ENCODE measurements at places on chromosomes 3 and 15.

- DNase-seq: no peak
Measured at GRCh38 chr3:34742151-34742550, 897.2 kb upstream of the ARPP21 start.

DNA sequence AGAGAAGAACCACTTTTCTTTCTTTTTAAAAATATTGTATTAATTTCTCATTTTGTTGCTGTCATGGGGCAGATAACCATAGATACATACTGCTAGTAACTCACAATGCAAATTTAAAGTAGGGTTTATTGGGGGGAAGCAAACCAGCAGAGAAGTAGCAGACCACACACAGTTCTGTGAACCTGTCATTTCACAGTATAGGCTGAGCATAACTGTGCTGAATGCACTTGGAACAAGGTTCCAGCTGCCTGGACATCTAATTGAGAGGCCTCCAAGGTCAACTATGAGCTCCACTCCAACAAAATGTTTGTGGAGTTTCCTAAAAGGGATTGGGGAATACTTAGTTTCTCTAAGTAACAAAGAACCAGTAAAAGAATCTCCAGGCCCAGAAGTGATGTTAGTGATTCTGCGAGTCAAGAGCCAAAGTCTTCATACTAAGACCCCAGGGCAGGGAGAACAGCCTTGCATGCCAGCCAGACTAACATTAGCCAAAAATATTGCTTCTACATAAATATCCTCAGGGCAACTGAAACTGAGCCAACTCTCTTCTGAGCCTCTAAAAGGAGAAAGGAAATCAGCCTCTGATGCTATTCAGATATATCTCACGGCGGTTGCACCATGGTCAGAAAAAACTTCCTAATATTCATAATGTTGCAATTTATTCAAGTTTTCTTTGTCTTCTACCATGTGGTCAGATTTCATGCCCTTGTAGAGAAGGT, 856.4 kb upstream of the ALCAM start:
- no peak for DNase-seq

DNA sequence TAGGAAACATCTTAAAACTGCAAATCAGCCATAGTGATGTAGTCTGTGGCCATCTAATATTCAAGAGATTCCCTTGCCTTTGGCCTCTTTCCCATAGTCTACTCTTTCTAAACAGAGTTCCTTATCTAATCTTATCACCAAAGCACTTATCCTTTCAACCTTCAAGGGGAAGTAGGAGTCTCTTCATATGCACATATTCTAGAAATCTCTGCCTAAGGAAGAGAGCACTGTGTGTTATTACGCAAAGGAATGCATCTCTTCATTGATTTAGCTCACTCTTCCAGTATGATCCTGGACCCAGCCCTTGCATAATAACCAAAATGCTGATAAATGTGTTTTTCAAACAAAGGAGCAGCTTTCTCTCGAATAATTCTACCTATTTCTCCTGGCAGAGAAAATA, 253.7 kb upstream of the TPRG1 start:
- DNase-seq: no peak

DNA sequence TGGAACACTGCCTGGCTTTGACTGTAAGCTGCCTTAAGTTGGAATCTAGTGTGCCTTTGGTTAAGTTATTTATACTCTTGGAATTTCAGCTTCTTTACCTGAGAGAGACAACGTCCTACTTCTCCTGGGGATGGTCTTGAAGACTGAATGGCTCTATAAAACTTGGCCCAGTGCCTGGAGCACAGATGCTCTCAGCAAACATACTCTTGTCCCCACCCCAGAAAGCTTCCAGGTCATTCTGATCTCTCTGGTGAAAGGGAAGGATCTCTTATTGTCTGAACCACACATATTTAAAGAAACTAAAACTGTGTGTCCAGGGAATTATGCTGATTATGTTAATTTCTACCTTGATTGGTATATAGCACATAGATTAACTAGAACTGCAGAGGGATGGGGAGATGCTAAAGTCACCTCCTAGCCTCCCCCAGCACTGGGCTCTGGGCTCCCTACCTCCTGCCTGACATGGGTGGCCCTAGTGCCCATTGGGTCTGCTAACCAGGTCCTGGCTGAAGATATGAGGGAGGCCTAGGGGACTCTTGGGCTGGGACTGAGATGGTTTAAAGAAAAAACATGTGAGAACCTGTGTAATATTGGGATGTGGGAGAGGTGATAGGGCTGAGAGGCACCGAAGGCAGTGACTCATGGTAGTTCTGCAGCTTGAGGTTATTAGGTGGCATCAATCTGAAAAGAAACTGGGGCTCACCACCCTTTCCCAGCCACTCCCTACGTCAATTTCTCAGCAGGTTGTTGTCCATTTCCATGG, 171.0 kb downstream of the RPLP1 start:
- DNase-seq: no peak

GRCh38 chr3:189080745-189081144, 91.0 kb upstream of the TPRG1 start:
- no peak for DNase-seq

GRCh38 chr15:57012556-57012955, 94.1 kb downstream of the TCF12 start:
- DNase-seq: no peak

DNA sequence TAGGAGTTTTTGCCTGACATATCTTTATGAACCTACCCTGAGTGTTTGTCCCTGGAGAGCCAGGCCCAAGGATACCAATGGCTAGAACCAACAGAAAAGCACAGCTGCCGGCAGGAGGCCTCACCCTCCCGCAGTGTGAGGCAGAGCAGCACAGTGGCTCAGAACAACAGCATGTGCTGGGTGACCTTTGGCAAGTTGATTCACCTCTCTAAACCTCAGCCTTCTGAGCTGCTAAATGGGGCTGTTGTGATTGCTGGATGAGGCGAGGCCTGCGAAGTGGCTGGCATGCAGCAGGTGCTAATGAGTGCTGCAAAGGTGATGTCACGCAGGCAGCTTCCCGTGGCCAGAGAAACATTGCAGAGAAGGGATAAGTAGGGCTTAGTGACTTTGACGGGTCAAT, 23.3 kb downstream of the IDH2 start:
- no peak for DNase-seq

DNA sequence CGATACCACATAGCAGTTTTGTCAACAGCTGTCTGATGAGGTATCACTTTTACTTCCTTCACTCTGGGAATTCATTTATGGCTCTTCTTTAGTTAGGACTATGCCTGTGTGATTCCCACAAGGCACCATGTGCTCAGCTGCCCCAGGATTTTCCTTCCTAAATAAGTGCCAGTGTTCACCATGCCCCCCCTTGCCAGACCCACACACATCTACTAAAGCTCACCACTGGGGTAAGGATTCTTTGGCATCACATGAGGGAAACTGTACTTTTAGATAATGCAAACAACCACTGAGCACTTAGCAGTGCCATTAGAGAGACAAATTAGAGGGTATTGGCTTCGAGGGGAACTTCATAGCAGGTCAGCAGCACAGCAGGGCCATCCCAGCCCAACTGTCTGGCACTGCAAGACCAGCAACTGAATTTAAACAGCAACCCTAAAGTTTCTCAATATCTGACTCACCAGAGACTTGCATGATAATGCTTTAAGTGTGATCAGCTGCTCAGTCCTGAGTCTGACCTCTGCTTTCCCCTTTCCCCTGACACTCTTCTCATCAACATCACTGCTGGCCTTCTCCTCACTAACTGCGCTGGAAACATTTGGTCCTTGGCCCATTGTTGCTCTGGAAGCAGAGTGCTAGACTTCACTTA, 114.3 kb downstream of the STAC start:
- DNase-seq: no peak

DNA sequence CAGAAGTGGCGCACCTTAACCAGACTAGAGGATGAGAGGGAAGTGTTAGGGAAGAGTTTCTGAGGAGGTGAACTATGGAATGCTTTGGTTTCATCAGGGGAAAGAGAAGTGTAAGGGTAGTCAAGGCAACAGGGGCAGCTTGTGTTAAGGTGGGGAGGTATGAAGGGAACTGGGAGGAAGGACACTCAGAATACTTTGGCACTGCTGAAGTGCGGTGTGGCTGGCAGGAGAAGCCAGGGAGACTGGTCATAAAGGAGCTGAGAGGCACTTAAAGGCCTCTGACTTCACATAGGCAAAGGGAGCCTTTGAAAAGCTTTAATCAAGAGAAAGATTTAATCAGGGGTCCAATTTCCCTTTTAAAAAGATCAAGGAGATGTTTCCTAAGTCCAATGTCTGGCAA, 129.0 kb downstream of the ERC2 start:
- no peak for DNase-seq

DNA sequence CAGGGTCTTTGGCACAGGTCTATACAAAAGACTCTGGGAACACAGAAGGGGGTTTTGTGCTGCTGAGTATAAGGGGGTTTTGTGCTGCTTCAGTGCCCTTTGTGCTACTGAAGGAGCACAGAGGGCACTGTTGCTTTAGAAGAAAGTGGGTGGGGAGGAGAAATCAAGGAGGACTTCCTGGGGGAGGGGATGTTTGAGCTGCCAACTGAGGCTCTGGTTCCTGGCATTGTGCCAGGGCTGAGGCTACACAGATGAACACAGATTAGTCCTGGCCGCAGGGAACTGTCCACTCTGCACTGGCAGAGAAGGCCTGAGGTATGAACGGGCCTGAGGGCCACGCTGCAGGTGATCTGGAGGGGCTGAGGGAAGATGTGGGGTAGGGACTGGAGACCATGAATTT, 32.2 kb upstream of the SEC13 start:
- no peak for DNase-seq

DNA sequence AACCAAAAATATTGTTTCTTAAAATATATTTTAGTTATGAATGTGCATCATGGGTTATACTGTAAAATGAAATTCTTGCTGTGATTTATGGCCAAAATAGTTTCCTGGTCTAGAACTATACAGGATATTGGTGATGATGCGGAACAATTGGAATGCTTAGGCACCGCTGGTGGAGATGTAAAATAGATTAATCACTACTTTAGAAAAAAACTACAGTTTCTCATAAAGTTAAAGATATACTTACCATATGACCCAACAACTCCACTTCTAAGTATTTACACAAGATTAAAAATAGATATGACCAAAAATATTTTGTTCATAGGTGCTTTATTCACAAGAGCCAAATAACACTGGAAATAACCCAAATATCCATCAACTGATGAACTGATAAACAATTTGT, 126.7 kb downstream of the TUSC7 start:
- no peak for DNase-seq

- DNase-seq: no peak
Measured at GRCh38 chr15:49045751-49046219, 461 bp downstream of the SECISBP2L start.

- no peak for DNase-seq
Measured at GRCh38 chr3:115562636-115563267, 60.6 kb upstream of the GAP43 start.

DNA sequence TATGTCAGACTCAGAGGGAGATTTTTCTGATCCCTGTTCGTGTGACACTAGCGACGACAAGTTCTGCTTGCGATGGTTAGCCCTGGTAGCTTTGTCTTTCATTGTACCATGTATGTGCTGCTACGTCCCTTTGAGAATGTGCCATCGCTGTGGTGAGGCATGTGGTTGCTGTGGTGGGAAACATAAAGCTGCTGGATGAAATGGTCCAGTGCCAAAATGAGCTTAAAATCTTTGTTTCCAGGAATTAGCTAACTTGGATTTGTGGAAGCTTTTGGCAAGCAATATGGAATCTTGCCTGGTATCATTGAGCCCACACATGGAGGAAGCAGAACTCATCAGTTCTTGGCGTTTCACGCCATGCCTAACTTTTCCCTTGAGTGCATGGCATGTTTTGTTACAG, 98.8 kb downstream of the SPRED1 start:
- DNase-seq: no peak

DNA sequence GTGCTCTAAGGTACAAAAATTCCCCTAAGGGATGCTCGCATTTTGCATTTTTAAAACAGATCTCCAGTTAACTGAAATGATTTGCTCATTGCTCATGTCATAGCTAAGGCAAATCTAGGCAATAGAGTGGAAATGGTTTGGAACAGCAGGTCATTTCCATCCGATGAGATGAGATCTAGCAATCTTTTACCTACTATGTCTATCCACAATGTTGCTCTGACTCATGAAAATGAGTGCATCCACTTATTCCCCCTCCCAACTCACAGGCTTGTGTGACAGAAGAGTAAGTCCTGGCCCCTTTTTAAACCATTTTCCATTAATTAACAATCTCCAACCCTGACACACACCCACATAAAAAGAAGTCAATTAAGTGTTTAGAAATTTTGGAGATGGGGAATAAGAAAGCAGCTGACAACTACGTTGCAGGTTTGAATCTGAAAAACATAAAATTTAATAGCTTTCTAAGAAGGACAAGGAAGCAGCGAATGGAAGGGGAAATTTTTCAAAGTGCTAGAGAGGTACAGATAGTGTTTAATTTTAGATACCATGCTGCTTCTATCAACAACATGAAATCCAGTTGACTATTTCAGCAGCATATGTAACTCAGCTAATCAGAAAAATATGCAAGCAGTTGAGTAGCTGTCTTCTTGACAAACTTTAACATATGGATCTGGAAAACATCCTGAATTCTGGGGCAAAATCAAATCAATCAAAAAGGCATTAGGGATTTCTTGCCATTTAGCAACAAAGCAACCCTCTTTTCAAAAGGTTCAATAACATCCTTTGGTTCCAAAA, 112.0 kb downstream of the TMCO5A start:
- DNase-seq: no peak

DNA sequence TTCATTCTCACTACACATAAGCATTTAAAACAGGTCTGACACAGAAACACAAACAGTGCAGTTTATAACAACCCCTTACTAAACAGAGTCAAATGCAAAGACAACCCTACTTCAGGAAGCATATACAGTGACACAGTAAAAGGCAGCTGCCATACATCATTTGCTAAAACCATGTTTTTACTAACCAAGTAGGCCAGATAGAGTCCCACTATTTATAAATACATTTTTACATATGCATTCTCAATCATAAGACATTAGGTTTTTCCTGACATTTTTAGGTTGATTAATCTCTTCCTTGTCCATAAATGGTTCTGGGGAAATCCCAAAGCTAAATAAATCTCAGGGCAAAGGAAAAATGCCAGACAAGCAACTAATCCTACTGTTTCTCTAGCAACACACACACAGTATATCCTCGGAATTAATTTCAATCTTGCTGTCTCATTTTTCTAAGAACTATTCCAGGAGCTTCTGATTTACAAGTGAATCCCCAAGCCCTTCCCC, 39.0 kb downstream of the CHAC1 start:
- DNase-seq: no peak

DNA sequence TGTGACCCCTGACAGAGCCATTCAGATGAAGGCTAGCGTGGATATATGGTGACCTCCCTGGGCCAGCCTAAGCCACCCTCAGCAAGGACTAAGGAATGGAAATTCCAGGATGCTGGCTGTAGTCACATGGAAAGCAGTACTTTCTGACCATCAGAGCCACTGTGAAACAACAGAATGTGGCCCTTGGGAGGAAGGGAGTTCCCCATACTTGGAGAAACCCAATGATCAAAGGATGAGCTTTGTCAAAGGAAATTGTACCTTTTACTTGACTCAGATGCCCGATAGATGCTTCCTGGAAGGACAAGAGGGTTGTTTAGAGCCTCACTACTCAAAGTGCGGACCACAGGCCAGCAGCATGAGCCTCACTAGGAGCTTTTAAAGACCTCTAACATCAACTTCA, 484.5 kb upstream of the PROK2 start:
- DNase-seq: no peak

All from T-helper 17 cell (primary cell).